Ammon's horn (tissue), 1 donor: ENCODE measurements at places on chromosomes 7 and 10.
A peak's percentile ranks its signal among the peaks of the same experiment; 100 is the strongest.

GRCh38 chr10:113132591-113133121 lies 182.6 kb downstream of the TCF7L2 start:
- DNase-seq, result no peak

GRCh38 chr7:67655168-67655567 lies 658.5 kb downstream of the TYW1 start:
- no peak for DNase-seq

DNA sequence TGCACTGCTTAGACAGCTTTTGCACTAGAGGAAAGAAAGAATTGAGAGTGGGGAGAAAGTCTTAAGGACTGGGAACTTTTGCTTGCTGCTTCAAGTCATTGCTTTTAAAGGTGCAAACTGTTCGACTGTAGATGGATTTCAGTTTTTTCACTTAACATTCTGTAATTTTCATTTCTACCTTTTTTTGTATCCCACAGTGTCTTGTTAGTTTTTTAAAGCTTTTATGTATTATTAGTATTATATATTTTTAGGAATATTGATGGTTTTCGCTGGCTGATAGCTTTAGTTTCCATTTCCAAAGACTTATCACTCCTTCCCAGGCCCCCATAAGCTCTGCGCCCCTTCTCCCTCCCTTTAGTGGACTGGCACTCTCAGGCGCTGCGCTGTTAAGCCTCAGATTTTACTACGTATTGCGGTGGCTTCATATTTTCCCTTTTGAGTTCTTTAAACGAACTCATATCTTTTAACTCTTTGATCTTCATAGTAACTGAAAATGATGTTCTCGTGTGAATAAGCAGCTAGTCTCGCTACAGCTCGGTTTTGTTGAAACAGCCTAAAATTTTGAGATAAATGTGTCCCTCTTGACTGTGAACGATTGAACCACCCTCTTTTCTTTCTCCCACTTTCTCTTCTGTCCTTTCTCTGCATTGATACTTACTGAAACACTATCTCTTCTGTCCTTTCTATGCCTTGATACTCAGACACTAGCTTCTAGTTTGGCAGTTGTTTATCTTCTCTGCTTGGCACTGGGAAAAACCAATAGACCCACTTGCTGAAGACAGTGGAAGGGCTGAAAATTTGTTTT lies 2.5 kb upstream of the ETV1 start:
- DNase-seq, result no peak

- peak; percentile 77 for DNase-seq
These were observed 1.4 kb upstream of the ASIC3 start for GRCh38 chr7:151046603-151047573.

DNA sequence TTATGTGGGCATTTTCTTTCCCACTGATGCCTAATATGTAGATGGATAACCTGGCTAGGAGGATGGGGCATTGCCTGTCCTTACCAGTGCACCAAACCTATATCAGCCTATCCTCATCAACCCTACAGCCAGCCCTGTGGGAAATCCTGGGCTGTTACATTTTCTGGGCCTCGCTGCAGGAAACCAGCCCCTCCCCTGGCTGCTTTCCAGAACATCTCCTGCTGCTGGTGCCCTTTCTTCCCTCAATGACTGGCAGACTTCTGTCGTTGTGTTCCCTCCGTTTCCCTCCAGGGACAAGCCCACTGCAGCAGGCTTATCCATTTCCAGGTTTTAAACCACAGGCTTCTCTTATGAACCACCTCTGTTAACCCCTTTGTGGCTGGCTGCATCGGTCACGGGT lies 486.1 kb upstream of the COBL start:
- DNase-seq, result no peak

DNA sequence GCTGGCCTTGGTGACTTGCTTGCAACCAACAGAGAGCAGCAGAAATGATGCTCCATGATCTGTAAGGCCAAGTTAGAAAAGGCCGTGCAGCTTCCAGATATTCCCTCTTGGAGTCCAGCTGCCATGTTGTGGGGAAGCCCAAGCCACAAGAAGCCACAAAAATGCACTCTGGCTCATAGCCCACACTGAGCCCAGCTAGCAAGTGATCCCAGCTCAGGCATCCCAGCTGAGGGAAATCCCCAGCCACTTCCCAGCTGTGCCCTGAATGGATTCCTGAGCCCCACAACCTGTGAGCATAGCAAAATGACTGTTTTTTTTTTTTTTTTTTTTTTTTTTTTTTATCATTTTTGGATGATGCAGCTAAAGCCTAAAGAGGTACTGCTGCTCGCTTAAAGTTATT lies 11.1 kb upstream of the SDK1 start:
- no peak for DNase-seq
